Activated naive CD4-positive, alpha-beta T cell treated with anti-CD3 and anti-CD28 coated beads, Interleukin-2, amount 50 U/mL, for 16 hours (primary cell): ENCODE measurements at places on chromosomes 4 and X.

DNA sequence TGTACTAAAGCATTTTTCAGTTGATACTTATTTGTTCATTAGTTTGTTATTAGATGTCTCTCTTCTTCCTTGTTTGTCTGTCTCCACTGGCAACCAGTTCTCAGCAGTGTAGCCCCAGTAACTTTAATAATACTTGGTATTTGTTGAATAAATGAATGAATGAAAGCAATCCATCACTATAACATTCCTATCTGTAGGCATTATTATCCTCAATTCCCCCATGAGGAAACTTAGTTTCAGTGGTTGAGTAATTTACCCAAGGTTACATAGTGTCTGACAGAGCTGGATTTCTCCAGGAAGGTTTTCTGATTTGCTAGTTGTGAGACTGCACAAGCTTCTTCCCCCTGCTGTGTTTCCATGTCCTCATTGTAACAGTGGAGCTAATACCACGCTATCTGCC lies 27.8 kb upstream of the MAOB start:
- DNase-seq: no peak

DNA sequence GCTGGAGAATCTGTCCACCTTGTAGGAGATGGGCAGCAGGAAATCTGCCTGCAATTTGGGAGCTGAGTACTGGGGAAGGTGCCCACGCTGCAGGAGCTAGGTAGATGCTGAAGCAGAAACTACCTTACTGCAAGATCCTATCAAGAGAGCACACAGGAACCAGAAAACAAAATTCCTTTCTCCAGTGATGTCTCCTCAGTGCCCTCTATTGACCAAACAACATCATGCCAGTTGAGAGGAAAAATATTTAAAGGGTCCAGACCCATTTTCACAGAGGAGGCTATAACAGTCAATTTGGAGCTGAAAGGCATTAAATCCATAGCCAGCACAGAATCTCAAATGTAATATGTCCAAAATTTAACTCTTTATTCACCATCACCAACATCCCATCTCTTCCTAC lies 406.8 kb downstream of the SLITRK2 start:
- no peak for DNase-seq

GRCh38 chr4:184812651-184813181 lies 13.1 kb downstream of the ACSL1 start:
- DNase-seq: no peak

DNA sequence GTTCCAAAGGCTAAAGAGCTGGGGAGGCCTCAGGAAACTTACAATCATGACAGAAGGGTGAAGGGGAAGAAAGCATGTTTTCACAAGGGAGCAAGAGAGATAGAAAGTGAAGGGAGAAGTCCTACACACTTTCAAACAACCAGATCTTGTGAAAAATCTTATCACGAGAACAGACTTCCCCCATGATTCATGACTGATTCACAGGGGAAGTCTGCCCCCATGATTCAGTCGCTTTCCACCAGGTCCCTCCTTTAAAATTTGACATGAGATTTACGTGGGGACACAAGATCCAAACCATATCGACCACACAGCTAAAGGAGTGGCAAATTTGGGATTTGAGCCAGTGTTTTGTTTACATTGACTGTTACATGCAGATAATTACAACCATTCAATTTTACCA lies 971.1 kb upstream of the HS3ST1 start:
- DNase-seq: no peak

DNA sequence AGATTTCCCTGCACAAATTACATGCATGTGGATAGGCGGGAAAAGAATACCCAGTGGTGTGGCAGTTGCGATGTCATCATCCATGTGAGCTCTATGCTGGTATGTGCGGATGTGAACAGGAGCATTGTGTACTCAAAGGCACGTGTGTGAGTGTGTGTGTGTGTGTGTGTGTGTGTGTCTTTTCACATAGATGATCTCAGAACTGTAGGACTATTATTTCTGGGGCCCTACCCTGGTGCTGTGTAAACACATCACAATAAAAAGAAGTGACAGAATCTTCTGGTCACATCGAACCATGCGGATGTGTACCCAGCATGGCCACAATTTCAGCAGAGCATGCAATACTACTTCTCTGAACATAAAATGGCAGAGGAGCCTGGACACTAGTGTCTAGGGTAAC lies 624.8 kb downstream of the MID1IP1 start:
- DNase-seq: no peak

- DNase-seq: no peak
Measured at GRCh38 chr4:152700151-152700550, 20.4 kb upstream of the TMEM154 start.

GRCh38 chr4:5222951-5223350 lies 171.7 kb downstream of the STK32B start:
- no peak for DNase-seq

DNA sequence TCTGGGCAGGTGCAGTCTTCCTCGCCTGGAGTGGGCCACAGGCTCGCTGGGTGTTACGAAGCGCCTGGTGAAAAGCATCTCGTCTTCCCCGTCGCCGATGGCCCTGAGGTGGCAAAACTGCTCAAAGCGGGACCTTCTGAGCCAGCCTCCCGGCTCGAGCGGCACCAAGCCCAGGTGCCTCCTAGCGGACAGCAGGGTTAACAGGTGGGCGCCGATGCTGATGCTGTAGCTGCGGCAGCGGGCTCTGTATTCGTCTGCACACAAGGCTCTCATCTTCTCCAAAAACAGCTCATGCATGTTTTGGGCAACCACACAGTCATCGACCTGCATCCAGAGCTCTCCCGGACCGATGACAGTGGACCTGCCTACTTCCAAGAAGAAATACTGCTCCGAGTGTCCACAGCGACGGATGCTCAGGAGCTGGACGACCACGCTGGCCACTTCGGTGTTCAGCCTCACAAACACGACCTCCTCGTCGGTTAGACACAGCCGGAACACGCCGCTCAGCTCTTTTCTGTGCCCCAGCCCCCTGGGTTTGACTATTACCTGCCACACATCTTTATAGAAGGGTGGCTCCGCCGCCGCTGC lies 1.2 kb downstream of the IRS4 start:
- DNase-seq: no peak

DNA sequence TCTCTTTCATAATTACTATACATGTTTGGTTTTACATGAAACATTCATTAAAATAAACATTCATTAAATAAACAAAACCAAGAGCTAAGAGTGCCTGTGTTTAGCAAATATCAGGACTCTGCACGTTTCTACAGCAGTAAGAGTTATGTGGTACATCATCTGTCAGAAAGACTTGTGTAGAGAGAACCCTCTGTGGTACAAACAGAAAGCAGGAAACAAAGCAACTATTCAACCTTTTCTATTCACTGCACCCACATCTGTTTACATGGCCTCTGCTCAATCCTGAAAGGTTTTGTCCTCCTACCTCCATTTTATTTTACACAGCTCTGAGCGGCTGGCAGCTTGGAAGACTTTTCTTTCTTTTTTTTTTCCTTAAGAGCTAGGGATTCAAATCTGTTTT lies 90.7 kb upstream of the PCDH18 start:
- no peak for DNase-seq

DNA sequence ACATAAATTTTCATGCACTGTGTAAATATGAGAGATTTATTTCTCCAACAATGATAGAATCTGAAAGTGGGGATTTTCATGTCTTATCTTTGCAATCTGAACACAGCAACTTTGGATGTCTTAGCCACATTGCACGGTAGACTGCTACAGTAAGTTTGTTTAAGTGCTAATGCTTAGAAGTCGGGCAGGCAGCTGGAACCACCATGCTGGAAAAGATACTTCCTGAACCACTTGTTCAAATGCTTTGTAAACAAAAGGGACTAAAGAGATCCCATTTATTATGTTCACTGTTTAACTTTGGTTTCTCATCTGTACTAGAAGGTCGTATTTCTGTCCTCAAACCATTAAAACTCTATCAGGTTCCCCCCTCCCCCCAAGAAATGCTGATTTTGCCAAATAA lies 555.9 kb upstream of the DIPK2B start:
- no peak for DNase-seq

- no peak for DNase-seq
Measured at GRCh38 chr4:153939570-153939969, 150.7 kb upstream of the SFRP2 start.

DNA sequence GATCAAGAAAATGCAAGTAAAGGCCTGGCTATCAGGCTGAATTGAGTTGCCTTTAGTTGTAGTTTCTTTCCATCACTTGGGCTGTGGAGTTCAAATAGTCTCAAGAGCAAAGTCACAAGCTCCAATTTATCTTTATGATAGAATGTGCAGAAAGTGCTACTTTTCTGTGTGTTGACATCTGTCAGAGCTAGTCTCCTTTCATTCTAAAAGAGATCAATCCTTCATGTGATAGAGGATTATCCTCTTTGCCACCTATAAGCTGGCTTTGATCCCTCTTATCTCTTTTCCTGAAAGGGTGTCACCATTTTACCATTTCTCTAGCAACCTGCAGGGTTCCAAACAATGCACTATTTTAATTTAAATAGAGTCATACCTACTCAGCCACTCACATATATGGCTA lies 224.9 kb downstream of the TEX13A start:
- DNase-seq: no peak

DNA sequence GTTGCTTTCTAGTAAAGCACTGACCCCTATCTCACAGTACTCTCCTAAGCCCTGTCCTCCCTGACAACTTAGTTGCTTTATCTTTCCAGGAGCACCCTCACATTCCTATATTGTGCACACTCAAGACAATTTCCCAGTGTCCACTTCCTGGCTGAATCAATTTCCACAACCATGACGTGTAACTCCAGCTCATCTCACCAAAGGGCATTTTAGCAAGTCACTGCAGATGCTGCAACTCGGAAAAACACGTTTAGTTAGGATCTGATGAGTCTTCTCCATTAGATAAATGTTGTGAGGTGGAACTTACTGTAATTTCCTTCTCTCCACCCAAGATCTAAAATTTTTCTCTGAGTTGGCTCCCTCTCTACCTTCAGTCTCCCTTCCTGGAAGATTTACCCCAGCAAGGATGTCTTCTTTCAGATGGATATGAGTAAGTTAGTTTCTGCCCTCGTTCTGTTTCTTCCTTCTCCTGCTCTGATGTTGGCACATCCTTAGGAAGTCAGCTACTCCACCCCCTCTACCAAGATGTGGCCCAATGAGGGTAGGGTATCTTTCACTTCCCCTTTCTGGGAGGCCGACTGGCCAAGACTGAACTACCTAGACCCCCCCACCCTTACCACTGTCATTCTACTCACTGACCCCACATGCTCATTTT lies 28.8 kb upstream of the IL13RA1 start:
- DNase-seq: no peak

DNA sequence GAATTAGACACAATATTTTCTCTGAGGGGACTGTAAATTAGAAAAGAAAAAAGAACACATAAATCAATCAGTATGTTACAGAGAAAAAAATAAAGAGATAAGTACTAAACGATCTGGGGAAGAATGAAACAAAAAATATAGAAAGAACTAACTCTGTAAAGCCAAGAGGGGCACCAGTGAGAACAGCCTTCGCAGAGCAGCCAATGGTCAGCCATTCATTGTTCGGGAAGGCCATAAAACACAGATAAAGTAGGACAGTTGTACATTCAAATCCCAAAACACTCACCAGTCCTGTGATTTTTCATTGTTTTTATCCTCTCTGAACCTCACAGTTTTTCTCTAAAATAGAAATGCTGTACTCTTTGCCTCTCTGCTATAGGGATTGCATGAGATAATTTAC lies 127.9 kb downstream of the NEK1 start:
- DNase-seq: no peak

DNA sequence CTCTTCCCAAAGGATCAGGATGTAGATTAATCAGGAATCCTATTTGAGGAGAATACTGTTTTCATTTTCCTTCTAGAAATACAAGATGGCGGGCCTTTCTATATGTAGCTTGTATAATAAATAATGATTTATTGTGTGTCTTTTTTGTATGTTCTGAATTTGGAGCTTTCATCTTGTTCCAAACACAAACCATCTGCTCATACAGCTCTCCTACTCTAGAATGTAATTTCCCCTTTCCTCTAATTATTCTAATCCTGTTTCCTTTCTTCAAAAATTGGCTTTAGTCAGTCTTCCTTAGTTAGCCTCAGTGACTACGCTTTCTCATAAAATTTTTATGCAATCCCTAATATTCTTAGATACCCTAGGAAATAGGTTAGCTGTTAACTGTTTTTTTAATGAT lies 422.2 kb downstream of the INPP4B start:
- DNase-seq: no peak

DNA sequence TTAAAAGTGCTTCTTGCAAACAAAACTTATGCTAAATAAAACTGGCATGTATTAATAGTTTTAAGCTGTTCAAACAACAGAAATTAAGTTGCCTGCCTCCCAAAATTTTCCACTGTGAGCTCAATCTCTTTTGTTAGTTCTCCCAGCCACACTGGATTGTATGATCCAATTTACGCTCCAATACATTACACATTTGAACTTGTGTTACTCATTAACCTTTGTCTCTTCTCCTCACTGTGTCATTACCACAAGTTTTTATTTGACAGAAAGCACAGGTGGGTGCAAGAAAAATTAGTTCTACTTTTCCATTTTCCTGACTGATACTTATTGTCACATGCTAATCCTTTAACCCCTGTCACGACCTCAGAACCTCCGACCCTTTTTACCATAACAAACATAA lies 55.5 kb downstream of the SHISA3 start:
- no peak for DNase-seq

DNA sequence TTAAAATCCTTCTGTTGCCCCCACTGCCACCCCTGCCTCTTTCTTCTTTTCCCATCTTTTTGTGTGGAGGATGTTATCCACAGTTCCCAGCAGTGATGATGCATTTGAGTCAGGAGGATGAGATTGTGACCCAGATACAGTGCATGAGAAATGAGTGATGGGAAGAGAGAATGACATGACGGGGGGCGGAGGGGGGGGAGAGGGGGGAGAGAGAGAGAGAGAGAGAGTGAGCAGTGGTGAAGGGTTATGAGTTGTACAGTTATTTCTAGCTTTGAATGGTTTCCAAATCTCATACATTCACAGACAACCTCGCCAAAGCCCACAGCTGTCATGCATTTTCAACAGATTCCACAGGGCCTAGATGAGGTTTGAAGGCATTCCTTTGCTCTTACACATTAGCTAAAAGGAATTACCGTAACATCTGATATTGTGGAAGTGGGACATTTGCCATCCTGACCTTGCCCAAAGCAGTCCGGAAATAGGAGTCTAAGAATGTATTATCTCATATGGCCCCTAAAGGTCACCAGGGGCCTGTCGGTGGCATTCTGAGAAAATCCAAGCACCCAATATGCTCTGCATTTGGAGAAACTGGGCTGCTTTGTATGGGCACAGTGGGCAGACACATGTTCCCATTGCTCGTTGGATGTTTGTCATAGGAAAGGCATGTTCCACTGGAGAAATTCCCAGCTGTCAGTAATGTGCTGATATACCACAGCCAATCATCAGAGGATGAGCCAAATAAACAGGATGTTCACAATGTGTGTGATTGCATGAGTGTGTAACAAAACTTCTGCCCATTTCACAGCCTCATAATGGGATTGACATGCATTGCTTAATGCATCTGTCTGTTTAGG lies 435.8 kb downstream of the SPRY1 start:
- no peak for DNase-seq
